ENCODE measurements at places on chromosomes 12 and 14. TPM values are rescaled to one million over a fixed set of nuclear protein-coding genes. Genes with fewer than 3 reads are reported as not detected.

DNA sequence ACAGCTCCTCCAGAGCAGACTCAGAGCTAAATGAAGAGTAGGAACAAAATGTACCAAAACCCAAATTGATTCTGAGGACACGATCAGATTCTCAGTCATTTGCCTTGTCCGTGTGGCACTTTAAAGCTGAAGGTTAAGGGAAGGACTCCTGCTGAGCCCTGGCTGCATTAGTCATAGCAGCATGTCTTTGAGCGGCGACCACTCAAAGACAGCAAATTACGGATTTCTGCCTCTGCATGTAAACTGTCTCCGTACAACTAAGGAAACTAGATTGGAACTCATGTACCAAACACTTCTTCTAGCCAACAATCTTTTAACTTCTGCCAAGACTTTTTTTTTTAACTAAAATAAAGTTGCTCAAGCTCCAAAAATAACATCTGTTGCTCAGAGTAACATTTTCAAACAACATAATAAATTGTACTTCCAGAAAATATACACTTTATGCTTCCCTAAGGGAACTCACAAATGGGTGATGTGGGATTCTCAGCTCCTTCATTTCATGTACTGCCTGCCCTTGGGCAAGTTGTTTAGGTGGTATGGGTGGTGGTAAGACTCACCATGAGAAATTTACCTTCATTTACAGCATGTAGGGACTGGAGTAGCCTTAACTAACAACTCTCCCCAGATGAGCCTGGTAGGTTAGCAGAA is 56.1 kb downstream of the RERG start:
- DNase-seq = no peak

DNA sequence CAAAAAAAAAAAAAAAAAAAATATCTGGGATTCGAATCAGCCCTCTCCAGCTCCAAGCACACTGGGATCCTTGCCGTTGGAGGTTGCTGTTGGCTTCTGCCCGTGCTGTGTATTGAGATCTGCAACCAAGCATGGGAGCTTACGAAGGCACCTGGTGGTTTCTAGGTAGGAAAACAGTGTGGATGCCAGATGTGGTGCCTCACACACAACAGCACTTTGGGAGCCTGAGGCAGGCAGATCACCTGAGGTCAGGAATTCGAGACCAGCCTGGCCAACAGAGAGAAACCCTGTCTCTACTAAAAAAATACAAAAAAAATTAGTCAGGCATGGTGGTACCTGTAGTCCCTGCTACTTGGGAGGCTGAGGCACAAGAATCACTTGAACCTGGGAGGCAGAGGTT is 47.4 kb downstream of the ATF7 start:
- DNase-seq = no peak

- no peak for DNase-seq
Observed at GRCh38 chr12:30108666-30109065, 324.9 kb upstream of the TMTC1 start.

MGP gene
- total RNA-seq = 472 TPM

A2M gene
- 2,772 TPM for total RNA-seq

ASB2 gene
- 3.2 TPM for total RNA-seq

GRCh38 chr12:3772380-3772779 is 19.5 kb upstream of the CRACR2A start:
- no peak for DNase-seq

EIF2B1 gene
- 40.0 TPM for total RNA-seq

DNA sequence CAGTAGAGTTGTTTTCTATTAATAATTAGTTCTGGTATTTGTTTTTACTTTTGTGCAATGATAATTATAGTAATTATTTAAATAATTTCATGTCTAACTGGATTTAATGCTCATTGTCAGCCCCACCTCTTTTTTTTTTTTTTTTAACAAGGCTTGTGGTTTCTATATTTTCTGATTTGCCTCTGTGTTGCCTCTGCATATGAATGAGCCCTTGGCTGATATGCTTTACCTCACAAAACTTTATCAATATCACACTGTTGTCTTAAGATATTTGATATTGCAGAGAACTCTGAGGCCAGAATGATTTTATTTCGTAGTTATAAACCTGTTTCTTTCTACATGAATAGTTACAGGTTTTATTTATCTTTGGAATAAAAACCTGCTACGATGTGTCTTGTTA is 116.2 kb upstream of the ATP2B1 start:
- no peak for DNase-seq

- no peak for DNase-seq
Observed at GRCh38 chr12:128982933-128983332, 129.7 kb downstream of the GLT1D1 start.

- DNase-seq = no peak
Observed at GRCh38 chr12:51661836-51662235, 70.8 kb downstream of the SCN8A start.

GRCh38 chr14:101362529-101363260 is 198.6 kb upstream of the DIO3 start:
- DNase-seq = no peak

DNA sequence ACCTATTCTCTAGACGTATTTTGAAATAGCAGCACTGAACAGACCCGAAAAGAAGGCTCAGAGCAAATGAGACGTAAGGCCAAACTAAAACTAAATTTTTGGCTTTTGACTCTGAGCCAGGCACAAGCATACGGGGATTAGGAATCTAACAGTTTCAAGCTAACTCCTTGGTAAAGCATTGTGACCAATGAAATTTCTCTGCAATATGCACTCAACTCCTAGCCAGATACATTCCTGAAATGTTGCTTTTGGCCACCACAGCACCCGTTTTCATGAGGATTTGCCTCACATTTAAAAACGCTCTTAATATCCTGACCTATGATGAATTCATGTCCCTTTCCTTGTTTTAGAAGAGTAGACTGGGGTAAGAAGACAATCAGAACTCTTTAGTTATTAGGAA is 53.1 kb upstream of the NPFF start:
- no peak for DNase-seq

GCH1 gene
- 14.3 TPM for total RNA-seq

GRCh38 chr14:26930576-26930975 is 332.7 kb upstream of the NOVA1 start:
- DNase-seq = no peak

DNA sequence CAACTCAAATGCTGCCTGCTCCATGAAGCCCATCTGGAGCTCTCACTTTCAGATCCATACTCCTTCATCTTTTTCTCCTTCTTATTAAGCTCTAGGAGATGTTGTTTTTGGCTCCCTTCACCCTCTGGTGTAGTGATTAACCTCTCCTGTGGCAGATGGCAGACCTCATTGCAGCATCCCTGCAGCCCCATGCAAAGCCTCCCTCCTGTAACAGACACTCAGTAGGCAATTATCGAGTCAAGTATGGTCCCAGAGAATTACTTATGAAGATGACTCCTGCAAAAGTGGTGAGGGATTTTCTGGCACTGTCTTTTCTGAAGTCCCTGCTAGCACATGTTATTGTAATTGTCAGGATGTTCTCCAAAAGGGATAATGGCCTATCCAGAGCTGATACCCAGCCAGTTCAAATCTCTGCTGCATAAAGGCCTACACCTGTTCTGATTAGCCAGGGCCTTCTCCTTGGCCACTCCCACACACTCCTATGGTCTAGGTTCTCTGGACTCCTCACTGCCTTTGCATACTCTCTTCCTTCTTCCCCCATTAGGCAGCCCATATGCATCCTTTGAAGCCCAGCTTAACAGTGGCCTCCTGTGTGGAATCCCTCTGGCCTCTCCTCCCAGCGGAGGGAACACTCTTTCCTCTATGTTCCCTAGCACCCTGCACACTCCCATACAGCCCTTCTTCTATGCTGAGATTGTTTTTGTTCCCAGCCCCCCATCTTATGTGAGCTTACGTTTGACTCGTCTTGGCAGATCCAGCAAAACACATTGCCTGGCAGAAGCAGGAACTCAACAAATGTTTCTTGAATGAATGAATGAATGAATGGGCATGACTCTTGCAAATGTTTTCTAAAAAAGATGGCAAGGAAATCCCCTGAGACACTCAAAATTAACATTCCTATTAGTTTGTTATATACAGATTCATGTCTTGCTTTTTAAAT is 43.9 kb upstream of the MDM1 start:
- no peak for DNase-seq

DNA sequence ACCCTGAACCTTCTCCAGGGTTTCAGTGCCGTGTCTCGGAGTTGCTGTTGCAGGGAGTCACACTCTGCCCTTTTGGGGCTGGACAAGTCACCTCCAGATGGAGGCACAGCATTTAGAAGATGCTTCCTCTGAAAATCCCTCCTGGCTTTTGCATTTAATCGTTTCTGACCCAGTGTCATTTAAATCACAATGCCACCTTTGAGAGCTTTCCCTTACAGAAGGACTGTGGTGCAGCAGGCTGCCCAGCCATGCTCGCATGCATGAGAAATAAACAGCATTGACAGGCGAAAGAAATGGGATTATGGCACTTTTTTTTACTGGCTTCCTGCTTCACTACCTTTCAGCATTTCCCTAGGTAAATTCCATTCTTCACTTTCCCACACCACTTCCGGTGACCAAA is 113.4 kb upstream of the DYRK2 start:
- no peak for DNase-seq

KRT74 gene
- total RNA-seq = not detected

GRCh38 chr12:119343130-119343529 is 8.6 kb downstream of the CCDC60 start:
- DNase-seq = no peak
